Activated T-helper 2 cell treated with anti-CD3 and anti-CD28 coated beads, Interferon-gamma antibody, Interleukin-2, Interleukin-4, amounts not matched to agents 10 μg/mL and 5 μg/mL and 100 μg/mL, durations not matched to agents 14 hours and 24 hours and 36 hours (primary cell): ENCODE measurements at places on chromosomes 5 and 9. TPM values are rescaled to one million over a fixed set of nuclear protein-coding genes. Genes with fewer than 3 reads are reported as not detected.

DNA sequence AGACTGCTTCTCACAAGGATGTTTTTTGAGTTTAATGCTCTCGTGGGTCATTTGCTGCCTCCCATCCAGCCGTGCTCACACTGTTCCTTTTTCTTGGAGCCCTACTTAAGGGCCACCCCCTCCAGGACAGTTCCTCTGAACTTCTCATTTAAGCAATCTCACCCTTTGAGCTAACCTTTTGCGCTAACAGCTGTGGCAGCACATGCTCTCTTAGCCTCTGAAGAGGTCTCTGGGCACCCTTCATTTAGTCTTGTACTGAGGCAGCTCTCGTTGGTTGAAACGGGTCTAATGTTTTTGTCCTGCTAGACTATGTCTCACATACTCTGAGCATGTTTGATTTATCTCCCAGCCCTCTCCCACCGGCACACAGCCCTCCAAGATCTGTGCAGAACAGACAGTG lies 11.8 kb downstream of the ALDH1B1 start:
- H3K27ac ChIP-seq, result no peak overlapping the region

DNA sequence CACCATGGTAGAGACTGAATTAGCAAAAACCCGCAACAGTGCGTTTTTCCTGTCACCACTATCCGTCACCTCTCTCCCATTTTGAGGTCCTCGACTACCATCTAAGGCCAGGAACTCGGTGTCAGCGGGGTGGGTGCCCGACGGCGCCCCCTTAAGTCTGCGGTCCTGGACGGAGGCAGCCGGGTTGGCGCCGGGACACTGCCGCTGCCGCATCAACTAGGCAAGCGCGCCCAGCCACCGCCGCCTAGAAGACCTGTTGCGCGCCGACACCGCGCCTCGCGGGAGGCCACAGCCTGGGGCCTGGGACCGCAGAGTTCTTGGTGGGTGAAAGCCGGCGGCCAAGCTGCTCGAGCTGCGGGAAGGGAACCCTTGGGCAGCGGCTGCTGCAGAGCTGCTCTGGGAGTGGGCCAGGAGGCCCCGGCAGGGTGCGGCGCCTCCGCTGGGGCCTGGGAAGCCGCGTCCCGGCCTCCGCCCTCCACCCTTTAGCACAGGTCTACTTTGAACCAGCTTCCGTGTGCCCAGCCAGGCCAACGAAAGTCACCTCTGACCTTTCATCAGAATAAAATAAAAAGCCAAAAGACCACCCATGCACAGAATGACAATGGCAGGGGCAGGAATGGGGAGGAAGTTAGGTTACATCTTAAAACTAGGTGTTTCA lies 3.5 kb downstream of the FOXB2 start:
- H3K4me1 ChIP-seq, result peaks cover 9% of the 10 kb centered on the region
- no peak overlapping the region for H3K4me3 ChIP-seq
- H3K36me3 ChIP-seq, result peaks cover 2% of the 10 kb centered on the region
- DNase-seq, result no peak

DNA sequence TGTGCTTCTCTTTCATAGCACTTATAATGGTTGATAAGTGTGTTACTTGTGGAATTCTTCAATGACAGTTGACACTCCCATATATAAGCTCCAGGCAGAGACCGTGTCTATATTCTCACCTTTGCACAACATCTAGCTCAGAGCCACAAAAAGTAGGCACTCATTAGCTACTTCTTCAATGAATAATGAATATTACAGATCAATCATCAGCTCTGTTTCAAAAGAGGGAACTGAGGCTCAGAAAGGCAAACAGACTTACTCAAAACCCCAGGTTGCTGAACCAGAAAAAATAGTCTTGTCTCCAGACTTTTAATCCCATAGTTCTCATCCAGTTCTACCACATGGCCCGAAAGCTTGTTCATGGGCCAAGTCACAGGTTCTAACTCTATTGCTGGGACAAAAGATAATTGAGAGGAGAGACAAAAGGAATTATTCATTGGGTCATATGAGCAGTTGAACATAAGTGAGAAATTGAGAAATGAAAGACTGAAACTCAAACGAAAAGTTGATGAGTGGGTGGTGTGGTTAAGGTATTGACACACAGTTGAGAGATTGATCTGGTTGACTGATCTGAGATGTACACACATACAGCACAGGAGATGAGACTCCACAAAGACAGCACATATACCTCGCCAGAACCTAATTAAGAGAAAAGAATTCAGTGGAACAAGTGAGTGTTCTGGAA lies 381.6 kb downstream of the EFNA5 start:
- H3K36me3 ChIP-seq, result no peaks in the 10 kb centered on the region
- DNase-seq, result no peak
- H3K4me1 ChIP-seq, result peaks cover 46% of the 10 kb centered on the region
- H3K27ac ChIP-seq, result peak overlapping the region; percentile 49
- H3K27me3 ChIP-seq, result peaks cover 4% of the 10 kb centered on the region

LCN1 gene
- total RNA-seq, result not detected in 2 replicates

ITK gene
- total RNA-seq, result 313 and 319 TPM in 2 replicates

- no peak for DNase-seq
- H3K4me1 ChIP-seq, result no peaks in the 10 kb centered on the region
- no peak overlapping the region for H3K4me3 ChIP-seq
- no peak overlapping the region for H3K27ac ChIP-seq
These were observed 54.2 kb downstream of the PRELID2 start for GRCh38 chr5:145780982-145781381.

- H3K4me3 ChIP-seq, result no peak overlapping the region
- peaks cover 2% of the 10 kb centered on the region for H3K4me1 ChIP-seq
- H3K27ac ChIP-seq, result no peak overlapping the region
- H3K36me3 ChIP-seq, result no peaks in the 10 kb centered on the region
- peaks cover 38% of the 10 kb centered on the region for H3K27me3 ChIP-seq
- no peak for DNase-seq
These were observed 43.2 kb downstream of the KCNMB1 start for GRCh38 chr5:170345971-170346370.

DNA sequence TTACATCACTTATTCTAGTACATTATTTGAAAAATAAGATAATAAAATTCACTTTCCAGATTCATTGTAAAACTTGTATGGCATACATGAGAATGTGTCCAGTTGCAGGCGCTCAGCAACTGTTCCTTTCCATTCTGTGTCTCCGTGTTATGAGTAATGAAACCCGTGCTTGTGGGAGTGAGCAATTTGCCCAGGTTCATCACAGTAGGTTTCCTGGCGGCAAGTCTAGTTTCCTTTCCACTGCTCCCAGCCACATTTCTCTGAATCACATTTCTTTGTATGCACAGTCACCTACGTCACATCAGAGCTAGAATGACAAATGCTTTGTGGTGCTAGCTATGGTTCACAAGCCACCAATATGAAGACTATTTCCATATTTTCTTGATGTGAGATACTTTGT lies 39.9 kb downstream of the MOCS2 start:
- no peak overlapping the region for H3K4me3 ChIP-seq
- peak; percentile 68 for DNase-seq
- H3K27ac ChIP-seq, result peak overlapping the region; percentile 14
- peaks cover 37% of the 10 kb centered on the region for H3K36me3 ChIP-seq
- H3K27me3 ChIP-seq, result peaks cover 8% of the 10 kb centered on the region
- peaks cover 35% of the 10 kb centered on the region for H3K4me1 ChIP-seq

- peaks cover 25% of the 10 kb centered on the region for H3K27me3 ChIP-seq
- H3K4me1 ChIP-seq, result peaks cover 10% of the 10 kb centered on the region
- DNase-seq, result no peak
- no peaks in the 10 kb centered on the region for H3K36me3 ChIP-seq
These were observed 28.5 kb upstream of the PUM3 start for GRCh38 chr9:2872250-2872930.

CDKN2A gene
- 5.8 and 7.4 TPM in 2 replicates for total RNA-seq

ADAMTS19 gene
- not detected in 2 replicates for total RNA-seq

DNA sequence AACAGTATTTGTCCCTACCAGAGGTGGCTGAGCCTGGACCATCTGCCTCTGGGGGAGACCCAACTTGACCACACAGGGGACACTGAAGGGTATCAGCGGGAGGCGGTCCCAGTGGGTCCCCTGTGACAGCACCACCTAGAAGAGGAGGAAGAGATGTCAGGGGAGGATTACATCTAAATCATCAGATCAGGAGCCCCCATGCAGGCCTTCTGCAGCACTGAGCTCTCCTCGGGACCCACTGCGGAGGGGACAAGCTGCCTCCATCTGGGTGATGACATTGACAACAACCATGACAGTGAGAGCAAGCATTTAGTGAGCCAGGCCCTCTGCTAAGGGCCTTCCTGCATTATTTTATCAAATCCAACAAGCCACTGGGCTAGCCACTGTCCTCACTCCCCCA lies 12.3 kb downstream of the ORM2 start:
- no peaks in the 10 kb centered on the region for H3K27me3 ChIP-seq
- peaks cover 94% of the 10 kb centered on the region for H3K36me3 ChIP-seq
- peaks cover 15% of the 10 kb centered on the region for H3K4me1 ChIP-seq
- no peak overlapping the region for H3K4me3 ChIP-seq
- no peak for DNase-seq

DNA sequence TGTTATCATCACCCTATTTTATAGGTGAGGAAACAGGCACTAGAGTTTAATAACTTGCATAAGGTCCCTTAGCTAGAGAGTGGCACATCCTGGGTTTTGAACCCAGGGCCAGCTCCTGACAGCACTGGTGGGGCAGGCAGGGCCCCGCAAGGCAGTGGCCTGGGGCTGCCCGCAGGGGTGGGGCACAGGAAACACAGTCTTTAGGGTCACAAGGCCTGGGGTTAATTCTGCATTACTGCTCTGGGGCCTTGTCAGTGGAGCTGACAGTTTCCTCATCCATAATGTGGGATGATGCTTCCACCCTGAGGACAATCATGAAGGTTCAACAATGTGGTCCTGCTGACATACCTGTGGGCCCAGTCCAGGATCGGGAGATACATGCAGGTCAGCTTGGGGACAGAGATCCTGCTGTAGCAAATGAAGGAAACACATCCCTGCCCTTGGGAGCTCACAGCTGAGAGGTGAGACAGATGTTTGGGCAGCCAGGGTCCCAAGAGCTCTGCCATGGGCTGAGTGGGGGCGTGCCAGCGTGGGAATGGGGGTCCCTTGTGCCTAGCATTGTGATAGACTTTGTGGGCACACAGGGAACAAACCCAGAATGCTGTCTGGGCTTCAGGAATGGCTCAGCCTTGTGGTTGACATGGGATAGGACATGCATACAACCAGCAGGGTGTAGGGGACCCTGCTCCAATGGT lies 14.7 kb downstream of the FGF18 start:
- no peaks in the 10 kb centered on the region for H3K4me1 ChIP-seq
- H3K4me3 ChIP-seq, result no peak overlapping the region
- H3K36me3 ChIP-seq, result no peaks in the 10 kb centered on the region
- H3K27me3 ChIP-seq, result no peaks in the 10 kb centered on the region
- no peak for DNase-seq

DNA sequence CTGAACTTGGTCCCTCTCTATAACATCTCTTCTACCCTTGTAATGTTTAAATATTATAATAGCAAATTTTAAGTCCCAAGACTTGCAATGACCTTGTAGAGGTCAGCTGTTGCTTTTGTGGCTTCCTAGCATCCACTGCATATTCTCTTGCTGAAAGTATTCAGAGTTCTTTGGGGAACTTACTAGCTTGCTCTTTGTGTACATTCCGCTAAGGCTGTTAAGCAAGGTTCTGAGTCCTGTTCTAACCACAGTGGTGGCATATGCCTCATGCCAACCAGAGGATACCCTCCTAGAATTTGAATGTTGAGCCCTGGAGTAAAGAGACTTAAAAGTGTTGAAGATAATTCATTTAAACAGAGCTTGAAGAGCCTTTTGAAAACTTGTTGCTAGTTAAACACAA lies 570.9 kb downstream of the TLE1 start:
- H3K27me3 ChIP-seq, result no peaks in the 10 kb centered on the region
- no peak overlapping the region for H3K4me3 ChIP-seq
- no peak overlapping the region for H3K27ac ChIP-seq
- no peaks in the 10 kb centered on the region for H3K4me1 ChIP-seq
- H3K36me3 ChIP-seq, result no peaks in the 10 kb centered on the region
